ENCODE measurements at places on chromosomes 4 and X.

DNA sequence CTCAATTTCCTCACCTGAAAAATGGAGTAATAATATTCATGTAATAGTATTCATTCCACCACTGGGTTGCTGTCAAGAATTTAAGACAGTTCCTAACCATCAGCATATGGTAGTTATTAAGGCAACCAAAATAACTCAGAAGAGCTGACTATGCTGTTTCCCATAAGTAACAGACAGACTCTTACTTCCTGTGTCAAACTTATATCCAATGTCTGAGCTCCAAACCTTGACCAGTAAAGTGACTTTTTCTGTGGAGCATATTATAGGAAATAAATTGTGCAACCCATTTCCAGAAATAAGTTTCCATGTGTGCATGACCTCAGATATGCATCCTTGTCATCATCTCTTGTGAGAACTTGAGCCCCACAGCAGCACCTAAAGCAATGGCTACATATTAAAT is 78.8 kb downstream of the HADH start:
- DNase-seq: no peak

GRCh38 chr4:75895744-75896314 is 6.4 kb downstream of the PPEF2 start:
- DNase-seq: peak; percentile 30

DNA sequence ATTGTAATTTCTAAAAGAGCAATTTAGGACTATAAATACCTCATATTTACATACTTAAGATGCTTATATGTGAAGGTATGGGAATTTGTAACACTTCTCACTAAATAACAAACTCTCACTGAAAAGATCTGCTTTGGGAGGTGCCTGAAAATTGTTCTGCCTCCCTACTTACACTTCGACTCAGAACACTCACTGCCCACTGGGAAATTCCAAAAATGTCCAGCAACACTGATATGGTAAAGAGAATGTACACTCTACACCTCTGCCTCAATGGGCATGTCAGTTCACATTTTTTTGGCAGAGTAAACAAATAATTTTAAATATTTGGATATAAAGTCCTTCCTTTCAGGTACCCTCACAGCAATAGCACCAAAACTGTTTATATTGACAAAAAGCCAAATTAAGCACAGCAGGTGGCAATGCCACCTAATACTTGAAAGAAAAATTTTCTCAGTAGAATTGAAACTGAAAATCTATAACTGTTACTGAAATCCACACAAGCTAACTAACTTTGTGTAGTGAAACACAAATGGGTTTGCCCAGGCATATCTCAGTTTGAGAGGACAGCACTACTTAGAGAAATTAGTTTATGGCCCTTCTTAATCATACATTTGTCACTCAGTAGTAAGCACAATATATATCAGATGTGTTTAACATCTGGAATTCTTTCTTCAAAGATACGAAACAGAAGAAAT is 67.1 kb downstream of the PRDM5 start:
- DNase-seq: no peak

- DNase-seq: no peak
Observed at GRCh38 chrX:10370976-10371375, 214.2 kb downstream of the CLCN4 start.

DNA sequence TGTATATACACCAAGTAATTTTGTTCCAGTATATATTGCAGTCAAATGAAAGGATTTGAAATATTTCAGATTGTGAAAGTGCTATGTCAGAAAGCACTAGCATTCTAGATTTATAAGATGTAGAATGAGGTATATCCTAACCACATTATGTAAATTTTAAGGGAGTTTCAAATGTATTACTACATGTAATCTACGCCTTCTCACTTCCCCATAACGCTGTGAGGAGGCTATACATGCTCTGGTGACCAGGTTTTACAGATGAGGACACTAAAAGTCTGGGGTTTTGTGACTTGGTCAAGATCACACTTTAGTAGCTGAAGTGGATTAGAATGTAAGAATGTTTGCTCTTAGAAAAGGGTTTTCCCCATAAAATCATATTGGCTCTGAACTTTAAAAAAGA is 8.1 kb downstream of the ENPEP start:
- DNase-seq: peak; percentile 87

DNA sequence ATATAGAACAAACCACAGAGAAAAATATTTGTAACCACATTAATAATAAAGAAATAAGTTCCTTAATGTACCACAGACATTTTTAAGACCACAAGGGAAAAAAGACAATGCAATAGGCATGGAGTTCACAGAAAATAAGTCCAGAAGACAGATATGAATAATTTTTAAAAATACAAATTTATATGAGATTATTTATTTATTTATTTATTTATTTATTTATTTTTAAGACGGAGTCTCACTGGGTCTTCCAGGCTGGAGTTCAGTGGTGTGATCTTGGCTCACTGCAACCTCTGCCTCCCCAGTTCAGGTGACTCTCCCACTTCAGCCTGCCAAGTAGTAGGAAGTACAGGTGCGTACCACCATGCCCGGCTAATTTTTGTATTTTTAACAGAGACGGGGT is 53.7 kb downstream of the THAP9 start:
- no peak for DNase-seq

DNA sequence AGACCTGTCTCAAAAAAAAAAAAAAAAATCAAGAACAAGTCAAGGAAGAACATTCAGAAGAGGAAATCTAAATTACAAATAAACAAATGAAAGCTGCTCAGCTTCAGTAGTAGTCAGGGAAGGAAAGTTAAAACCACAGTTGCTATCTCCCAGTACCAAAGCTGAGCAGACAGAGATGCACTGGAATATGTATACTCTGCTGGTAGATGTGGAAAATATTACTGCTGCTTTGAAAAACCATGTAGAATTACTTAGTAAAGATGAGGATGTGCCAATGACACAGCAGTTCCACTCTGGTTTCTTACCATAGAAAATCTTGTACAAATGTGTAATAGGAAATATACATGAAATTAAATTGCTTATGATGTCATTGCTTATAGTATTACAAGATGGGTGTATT is 25.1 kb upstream of the PRKX start:
- no peak for DNase-seq

DNA sequence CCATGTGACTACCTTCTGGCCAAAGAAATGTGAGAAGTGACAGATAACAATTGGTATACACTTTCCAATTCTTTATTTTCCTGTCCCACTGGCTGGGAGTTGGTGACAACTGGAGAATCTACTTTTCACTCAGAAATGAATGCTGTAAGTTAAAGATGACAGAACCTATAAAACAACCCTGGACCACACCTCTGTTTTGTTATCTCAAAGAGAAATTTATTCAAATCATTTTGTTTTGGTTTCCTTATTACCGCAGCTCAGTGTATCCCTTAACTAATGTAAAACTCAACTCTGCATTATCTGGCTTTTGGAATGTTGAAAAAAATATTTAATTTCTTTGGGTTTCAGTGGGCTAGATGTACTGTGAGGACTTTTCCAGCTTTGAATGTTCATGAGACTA is 469.8 kb downstream of the PCDH7 start:
- no peak for DNase-seq

DNA sequence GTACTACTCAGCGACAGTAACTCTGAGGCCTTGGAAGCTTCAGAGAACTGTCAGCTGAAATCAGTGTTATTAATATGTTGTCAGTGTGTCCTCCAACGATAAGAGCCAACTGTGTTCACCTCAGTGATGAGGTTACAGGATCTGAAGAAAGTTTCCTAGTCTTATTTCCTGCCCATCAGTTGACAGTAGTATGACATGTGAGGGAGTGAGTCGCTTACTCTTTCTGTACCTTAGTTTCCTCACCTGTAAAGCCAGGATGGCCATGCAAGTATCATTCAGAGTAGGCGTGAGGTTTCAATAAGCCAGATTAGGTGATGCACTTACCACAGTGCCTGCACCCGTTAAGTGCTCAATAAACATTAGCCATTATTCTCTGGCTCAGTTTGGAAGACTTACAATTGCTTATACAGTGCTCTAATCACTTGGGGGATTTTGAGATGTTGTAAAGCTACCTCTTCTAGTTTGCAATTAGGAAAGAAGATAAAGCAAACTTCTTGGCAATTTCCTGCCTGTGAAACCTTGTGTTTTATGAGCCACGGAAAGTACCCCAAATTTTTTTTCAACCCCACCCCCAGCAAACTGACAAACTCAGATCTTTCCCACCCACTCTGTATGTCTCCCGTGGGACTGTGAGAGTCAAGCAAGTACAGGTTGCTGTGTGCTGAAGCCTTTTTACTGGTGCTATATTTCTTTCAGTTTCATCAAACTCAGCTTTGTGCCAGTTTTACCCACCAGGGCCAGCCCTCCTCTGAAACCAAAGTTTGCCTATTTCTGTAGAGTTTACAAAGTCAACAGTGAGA is 62.2 kb downstream of the ANXA3 start:
- peak; percentile 60 for DNase-seq

DNA sequence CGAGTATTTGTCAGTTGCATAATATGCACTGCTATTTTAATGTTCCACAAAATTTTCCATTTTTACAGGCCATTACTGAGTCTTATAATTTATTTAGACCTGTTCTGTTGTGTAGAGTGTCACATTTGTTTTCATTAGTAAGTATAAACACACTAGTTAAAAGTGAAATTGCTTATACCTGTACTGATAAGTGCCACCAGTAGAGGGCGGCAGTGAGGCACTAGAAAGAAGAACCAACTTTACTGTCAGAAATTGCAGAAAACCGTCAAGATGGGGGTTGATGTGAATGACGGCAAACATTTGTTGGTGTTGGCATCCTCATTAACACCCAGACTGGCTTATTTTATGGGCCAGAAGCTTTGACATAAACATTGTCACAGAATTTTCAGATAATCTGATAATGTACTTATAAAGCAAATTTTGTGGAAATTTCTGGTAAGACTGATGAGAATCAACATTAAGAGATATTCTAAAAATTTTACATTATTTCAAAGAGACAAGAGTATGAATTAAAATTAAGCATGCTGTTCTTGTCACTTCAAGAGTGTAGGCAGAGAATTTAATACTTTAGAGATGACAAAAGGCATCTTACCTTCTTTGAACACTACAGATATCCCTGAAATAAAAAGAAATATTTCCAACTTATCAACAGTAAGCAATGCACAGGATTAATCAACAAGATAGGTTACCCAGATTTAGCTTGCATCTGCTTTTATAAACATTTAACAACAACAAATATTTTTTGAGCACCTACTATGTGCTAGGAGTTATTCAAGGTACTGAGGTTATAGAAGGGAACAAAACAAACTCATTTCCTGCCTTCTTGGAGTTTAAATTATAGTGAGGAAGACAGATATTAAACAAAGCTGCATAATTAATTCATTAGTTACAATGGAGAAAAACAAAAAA is 24.9 kb downstream of the ALPK1 start:
- peak; percentile 80 for DNase-seq

DNA sequence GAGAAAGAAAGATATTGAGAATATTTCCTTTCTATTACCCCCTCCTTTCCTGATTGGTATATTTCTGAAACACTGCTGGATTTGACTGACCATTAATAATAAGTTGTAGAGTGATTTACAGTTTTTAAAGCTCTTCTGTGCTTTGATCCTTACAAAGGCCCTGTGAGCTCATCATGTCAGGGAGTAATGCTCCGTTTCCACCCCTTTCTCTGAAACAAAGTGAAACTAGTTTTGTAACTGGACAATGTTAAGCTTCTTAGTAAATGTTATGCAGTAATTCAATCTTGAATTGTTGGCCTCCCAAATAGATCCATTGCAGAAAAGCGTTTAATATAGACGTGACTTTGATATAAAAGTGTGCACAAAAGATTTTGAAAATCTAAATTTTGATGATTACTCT is 190.1 kb upstream of the GNPDA2 start:
- DNase-seq: no peak

- DNase-seq: peak; percentile 63
Observed at GRCh38 chr4:2220016-2220630, 21.8 kb downstream of the HAUS3 start.

GRCh38 chr4:169024762-169025161 is 14.7 kb upstream of the CBR4 start:
- DNase-seq: peak; percentile 11

DNA sequence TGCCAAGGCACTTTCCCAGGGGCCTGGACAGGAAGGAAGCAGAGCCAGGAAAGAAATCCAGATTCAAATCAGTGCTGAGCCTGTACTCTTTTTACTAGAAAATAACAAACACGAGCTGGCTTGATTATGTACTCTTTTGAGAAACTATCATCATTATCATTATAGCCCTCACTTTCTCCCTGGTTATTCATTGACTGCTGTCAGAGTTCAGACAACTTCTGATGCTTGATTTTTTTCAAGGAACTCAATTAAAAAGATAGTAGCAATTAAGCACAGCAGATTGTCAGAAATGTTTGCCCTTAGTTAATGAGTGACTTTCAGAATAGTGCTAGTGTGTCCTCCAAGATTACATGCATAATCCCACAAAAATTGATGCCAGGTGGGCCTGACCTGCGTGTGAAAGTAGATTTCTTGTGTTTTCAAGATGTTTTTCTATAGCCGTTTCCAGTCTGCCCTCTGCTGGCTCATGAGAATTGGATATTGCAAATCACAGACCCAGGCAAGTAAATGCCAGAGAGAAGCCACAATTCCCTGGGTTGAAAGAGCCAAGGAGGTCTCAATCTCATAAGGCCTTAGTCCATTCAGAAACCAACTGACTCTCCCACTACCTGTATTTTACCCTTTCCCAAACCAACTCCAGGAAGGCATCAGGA is 14.3 kb upstream of the PNPLA4 start:
- no peak for DNase-seq

- no peak for DNase-seq
Observed at GRCh38 chr4:23373261-23373660, 516.6 kb downstream of the PPARGC1A start.

DNA sequence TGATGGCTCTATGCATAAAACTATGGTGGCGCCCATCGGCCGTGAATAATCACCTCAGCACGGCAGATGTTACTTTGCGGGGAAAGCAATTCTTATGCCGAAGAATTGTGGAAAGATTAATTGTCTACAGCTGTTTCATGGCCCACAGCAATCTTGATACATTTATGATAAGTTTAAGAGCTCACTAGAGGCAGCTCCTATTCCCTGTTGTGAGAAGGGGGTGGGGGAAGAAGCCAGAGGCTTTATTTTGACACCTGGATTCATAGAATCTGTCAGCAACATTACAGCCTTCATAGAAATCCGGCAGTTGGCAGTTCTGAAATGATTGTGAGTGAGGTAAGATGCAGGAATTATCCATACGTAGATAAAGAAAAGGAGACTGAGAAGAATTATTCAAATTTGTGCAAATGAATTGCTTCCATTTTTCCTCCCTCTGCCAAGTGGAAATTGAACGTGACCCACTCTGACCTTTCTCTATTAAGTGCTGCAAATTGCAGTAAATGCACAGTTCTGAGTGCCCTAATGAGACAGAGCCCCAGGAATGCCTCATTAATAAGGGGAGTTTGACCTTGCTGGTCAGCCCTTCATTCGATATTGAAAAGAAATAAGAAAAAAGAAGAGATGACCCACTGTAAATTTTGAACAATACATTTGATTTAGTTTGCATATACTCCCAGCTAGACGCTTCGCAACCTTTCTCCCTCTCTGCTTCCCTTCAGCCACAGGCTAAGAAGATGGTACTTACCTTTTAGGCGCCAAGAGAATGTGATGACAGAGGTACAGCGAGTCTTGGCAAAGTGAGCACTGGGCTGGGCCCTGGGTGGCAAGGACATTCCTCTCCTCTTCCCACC is 188.8 kb downstream of the GPAT3 start:
- no peak for DNase-seq

- no peak for DNase-seq
Observed at GRCh38 chr4:1473718-1474117, 67.5 kb upstream of the NKX1-1 start.
